ENCODE measurements at places on chromosomes 16 and 17.

- DNase-seq, result peak; percentile 78
Measured at GRCh38 chr16:11250091-11250785, 5.8 kb downstream of the SOCS1 start.

DNA sequence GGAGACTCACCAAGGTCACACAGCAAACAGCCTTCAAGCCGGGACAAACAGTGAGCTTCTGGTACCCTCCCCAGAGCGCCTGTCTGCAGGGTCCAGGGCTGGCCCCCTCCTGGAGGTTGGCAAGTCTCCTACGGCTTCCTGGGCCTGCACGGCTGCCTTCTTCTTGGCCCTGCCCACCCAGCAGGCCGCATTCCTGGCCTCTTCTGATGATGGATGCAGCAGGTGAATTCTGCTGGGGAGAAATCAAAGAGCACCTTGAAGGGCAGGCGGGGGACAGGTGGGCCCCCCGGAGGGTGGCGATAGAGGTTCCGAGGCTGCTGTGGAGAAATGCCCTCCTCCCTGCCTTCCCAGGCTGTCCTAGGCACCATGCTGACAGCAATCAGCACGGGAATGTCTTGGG, 3.8 kb upstream of the NOS2 start:
- DNase-seq, result no peak

GRCh38 chr16:69482410-69482991, 58.1 kb downstream of the CYB5B start:
- peak; percentile 72 for DNase-seq

DNA sequence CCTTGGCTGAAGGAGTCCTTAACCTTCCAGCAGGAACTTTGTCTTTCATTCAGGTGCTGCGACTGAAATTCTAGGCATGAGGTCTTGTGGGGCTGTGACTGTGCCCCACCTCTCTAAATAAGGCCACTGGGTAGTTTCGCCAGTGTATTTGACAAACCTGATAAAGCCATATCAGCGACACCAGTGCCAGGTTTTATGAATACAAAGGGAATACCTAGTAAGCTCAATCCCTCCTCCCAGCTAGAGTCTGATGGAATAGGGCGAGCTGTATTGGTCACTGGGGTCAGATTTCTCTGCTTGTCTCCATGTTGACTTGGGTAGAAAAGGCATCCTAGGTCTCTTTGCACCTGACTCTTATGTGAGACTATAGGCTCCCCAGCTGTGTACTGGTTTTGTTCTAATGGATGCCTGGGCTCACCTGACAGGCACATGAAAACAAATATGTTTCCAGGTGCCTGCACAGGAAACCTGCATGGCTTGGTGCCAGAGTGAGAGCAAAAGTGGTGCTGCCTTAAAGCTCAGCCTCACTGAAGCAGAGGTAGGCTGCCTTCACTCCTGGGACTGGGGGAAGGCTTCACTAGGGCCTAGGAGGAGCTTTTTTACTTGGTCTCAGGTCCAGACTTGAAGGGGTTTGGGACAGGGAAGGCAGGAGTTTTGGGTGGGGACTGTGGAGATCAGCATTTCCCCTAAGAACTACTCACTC, 8.3 kb downstream of the SLC7A6 start:
- DNase-seq, result no peak

DNA sequence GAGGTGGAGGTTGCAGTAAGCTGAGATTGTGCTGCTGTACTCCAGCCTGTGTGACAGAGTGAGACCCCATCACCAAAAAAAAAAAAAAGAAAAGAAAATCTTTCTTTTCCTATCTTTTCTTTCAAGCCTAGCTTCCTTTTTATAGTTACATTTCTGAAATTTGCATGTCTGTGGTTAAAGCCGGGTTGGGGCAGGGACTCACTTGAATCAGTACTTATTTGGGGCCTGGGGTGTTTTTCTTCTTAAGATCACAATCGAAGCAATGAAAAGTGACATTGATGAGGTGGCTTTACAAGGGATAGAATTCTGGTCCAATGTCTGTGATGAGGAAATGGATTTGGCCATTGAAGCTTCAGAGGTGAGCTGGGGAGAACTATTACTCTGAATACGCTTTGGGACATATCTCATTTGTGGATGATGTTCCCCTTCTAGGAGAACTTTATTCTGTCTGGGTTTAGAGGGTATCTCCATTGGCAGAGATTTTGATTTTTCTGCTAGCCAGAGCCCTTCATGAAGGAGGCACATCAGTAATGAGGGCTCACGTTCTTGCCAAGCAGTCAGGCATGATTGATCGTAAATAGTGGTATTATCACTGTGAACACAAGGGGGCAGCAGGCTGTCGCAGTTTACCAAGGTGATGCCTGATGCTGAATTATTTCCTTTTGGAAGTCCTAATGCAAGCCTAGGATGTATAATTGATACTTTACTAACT, 14.3 kb downstream of the KPNB1 start:
- peak; percentile 71 for DNase-seq

DNA sequence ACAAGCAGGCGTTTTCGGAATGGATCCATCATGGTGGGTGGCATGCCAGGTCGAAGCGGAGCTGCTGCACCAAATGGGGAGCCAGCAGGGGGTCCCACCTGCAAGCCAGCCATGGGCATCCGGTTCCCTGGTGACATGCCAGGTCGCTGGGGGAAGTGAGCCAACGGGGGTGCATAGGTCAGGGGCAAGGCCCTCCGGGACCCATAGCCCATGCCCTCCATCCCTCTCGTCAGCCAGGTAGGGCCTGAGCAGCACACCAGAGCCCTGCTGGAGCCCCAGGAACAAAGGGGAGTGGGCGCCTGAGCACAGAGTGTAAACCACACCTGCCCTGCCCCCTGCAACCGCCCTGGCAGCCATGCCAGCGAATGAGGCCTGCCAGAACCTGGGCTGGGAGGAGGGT, 5.0 kb downstream of the SMARCD2 start:
- no peak for DNase-seq

- no peak for DNase-seq
Measured at GRCh38 chr16:8063159-8063558, 527.2 kb downstream of the TMEM114 start.

GRCh38 chr17:46730679-46731078, 87.8 kb downstream of the WNT3 start:
- DNase-seq, result no peak

DNA sequence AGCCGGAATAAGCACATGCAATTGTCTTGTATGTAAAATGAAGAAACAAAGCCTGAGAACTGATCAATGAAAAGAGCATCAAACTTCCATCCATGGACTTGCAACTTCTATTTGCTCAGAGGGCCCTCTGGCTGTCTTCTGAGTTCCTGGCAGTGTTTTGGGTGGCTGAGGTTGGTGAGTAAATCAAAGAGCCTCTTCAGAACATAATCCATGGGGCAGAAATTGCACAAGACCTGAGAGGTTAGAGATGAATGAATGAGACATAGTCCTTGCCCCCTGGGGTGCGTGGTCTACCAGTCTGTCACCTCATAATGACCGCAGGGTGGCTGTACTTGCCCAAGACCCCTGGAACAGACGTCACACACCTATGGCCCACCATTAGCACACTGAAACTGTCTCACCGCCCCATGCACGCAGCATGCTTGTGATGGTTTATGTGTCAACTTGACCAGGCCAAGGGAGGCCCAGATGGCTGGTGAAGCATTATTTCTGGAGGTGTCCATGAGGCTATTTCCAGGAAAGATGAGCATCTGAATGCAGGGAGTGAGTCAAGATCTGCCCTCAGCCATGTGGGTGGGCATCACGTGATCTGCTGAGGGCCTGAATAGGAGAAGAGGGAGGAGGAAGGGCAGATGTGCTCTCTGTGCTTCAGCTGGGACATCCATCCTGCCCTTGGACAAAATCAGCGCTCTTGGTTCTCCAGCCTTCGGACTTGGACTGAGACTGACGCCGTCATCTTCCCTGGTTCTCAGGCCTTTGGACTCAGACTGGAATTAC, 8.3 kb downstream of the PIK3R6 start:
- no peak for DNase-seq

- DNase-seq, result no peak
Measured at GRCh38 chr17:72614476-72614870, 478.0 kb downstream of the SLC39A11 start.

- DNase-seq, result no peak
Measured at GRCh38 chr16:27097800-27098230, 31.1 kb downstream of the C16orf82 start.

DNA sequence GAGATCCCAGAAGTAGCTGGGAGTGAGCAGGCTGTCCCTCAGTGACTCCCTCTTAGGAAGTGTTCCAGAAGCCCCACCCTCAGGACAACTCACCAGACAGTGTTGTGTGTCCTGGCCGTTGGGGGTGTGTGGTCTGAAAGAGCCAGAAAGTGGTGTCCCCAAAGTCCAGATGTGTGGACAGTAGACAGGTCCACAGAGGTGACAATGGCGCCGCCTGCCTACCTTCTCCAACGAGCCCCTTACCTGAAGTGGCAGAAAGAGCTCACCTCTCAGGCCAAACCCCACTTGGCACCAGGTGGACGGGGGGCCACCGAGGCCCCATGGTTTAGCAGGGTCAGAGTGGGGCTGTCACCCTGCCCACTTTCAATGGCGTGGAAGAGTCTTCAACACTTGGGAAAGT, 19.9 kb downstream of the C17orf100 start:
- no peak for DNase-seq

DNA sequence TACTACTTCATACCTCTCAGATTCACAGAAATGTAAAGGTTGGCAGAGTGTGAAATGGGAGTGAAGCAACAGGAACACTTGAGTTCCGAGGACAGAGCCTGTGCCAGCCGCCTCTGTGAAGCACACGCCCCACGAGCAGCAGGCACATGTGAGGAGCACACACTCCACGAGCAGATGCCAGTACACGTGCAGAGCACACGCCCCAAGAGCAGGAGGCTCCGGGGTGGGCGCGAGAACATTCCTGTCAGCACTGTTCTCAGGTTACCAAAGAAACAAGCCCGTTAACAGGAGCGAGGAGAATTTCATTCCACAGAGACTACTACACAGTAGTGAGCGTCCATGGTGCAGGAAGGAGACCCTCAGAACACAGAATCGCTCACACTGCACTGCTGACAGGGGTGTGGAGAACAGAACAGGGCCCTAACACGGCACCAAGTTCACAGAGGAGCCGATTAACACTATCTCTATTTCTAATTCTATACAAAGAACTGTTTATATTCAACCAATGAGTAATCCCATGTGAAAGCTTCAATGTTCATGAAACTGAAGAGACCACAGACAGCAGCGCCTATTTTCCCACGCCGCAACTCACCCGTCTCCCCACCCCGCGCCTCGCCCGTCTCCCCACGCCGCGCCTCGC, 40.1 kb downstream of the KLHDC4 start:
- DNase-seq, result no peak

DNA sequence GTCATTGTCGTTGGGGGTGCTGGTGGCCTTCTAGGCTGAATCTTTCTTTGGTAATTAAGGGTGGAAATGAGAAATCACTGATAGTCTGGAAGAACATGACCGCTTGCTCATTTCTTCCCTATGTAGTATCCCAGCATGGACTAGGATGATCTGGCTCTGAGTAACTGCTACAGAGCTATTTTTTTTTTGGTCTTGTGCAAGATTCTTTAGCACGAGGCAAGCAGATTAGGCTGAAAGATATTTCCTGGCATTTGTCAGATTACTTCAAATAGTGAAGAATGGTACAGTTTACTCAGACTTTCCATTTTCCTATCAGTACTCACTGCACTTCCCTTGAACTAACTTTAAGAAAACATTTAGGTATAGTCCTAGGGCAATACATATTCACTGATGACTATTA, 89.0 kb downstream of the SYCE1L start:
- DNase-seq, result no peak

All from renal pelvis (tissue), 12 donors.